ENCODE measurements at places on chromosomes 1 and 21. TPM values are rescaled to one million over a fixed set of nuclear protein-coding genes. Genes with fewer than 3 reads are reported as not detected.
A peak's percentile ranks its signal among the peaks of the same experiment; 100 is the strongest.

DNA sequence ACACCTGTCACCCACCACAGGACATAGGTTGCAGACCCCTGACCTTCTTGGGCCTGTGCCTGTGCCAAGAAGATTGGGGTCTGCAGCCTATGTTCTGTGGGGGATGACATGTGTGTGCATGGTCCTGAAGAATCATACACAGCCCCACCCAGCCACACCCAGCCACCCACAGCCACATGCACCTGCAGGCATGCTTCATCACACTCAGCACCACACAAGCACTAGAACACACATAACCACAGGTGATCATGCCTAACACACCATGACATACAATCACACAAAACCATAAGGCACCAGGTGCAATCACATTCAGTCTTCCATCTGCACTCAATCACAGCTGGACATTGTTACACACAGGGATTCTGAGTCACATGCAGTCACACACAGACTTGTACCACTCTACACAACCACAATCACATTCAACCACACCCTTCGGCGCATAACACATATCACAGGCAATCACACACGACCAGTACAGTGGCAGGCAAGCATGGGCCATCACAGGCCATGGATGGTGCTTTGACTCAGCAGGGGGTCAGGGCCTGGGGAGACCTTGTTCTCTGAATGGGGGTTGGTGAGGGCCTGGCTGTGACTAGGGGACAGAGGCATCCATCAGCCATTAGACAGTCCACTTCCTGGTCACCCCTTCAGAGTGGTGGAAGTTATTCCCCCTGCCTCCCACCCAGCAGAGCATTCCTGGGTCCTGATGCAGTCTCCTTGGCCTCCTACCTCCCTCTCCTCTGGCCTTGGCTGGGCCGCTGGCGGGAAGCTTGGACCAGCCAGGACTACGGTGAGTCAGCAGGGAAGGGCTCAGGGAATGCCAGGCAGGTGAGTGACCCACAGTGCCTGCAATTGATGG lies 44.3 kb upstream of the EPS8L3 start:
- DNase-seq: no peak

The ACTN2 gene
- total RNA-seq: 9.1 TPM

GRCh38 chr1:9593492-9594465 lies 5.1 kb downstream of the TMEM201 start:
- DNase-seq: no peak

- no peak for DNase-seq
Observed at GRCh38 chr1:25821630-25822091, 1.9 kb downstream of the MTFR1L start.

DNA sequence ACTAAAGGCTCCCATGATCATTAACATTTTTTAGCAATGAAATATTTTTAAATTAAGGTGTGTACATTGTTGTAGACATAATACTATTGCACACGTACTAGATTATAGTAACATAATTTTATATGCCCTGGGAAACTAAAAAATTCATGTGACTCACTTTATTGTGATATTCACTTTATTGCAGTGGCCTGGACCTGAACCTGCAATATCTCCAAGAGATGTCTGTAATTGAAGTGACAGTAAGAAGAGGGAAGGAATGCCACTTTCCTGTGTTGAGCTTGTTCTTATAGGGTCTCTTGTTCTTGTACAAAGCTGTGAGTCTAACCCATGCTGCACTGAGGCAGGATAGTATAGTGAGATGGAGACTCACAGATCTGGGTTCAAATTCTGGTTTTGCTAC lies 66.9 kb upstream of the USP24 start:
- no peak for DNase-seq

DNA sequence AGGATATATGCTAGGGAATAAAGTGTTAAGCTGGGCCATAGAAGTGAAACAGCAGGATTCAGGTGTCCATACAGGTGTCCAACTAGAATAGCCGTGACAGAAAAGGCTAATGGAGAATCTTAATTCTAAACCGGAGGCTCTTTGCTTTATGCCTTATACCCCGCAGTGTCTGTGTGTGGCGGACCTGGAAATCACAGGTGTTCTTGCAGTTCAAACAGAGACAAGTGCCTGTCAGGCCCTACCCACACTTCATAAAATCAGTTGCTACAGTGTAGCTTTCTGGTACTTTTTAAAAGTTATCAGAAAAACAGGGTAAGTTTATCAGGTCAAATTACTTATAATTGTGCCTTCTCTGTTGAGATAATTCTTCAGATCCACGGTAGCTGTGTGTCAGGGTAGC lies 293.9 kb downstream of the LRRC7 start:
- no peak for DNase-seq

DNA sequence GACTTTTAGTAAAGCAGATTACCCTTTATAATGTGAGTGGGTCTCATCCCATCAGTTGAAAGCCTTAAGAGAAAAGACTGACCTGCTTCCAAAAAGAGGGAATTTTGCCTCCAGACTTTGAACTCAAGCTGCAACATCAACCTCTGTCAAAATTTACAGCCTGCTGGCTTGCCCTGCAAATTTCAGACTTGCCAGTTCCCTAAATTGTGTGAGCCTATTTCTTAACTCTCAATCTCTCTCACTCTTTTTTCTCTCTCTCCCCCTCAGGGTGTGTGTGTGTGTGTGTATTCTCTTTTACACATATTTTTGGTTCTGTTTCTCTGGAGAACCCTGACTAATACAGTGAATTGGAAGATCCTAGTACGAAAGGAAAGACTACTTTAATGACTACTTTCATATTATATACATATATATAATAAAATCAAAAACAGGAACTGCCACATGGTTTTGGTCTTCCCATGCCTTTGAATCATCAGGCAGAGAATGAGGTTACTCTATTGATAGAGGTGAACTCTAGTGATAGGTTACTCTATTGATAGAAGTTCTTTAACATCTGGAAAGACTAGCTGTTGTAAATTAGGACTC lies 6.4 kb downstream of the OR2C3 start:
- no peak for DNase-seq

DNA sequence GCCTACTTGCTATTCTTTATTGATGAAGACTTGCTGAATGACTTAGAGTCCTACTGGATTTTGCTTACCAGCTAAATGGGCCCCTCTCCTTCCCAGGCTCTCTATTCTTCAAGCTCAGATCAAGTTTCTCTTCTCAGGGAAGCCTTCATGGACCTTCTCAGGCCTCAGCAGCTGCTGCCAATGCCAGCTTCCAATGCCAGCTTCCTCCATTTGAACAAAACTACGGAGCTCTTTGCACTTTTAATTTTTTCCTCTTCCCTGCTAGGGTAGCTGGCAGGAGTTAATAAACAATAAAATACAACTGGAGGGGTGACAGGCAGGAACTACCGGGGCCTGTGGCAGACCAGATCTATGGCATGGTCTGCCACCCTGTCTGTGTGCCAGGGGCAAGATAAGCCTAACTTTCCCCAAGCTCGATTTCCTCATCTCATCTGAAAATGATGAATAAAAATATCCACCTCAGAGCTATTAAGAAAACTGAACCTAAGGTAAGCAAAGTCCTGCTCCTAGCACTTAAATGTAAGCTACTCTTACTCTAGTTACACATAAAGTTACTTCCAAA lies 995 bp upstream of the IPO13 start:
- DNase-seq: no peak

GRCh38 chr21:36744560-36745231 lies 45.8 kb downstream of the SIM2 start:
- DNase-seq: no peak

GRCh38 chr1:55369474-55369873 lies 154.3 kb upstream of the USP24 start:
- DNase-seq: peak; percentile 55

DNA sequence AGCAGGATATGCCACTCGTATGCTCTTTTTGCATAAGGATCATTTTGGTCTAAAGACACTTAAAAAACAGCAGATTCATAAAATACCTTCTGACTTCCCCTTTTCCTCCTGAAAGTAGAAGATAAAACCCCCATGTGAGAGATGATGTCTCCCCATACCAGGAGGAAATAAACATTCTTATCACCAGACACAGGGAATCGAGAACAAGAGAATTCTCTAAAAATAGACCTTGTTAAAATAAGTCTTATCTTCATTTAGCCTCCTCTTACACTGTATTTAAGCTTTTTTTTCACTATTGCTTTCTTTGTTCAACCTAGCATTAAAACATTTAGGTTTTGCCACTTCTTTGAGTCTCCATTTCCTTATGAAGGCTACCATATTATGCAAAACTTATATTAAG lies 709.3 kb downstream of the KCNT2 start:
- DNase-seq: no peak

- DNase-seq: no peak
Observed at GRCh38 chr1:227134686-227135314, 183.5 kb downstream of the CDC42BPA start.

DNA sequence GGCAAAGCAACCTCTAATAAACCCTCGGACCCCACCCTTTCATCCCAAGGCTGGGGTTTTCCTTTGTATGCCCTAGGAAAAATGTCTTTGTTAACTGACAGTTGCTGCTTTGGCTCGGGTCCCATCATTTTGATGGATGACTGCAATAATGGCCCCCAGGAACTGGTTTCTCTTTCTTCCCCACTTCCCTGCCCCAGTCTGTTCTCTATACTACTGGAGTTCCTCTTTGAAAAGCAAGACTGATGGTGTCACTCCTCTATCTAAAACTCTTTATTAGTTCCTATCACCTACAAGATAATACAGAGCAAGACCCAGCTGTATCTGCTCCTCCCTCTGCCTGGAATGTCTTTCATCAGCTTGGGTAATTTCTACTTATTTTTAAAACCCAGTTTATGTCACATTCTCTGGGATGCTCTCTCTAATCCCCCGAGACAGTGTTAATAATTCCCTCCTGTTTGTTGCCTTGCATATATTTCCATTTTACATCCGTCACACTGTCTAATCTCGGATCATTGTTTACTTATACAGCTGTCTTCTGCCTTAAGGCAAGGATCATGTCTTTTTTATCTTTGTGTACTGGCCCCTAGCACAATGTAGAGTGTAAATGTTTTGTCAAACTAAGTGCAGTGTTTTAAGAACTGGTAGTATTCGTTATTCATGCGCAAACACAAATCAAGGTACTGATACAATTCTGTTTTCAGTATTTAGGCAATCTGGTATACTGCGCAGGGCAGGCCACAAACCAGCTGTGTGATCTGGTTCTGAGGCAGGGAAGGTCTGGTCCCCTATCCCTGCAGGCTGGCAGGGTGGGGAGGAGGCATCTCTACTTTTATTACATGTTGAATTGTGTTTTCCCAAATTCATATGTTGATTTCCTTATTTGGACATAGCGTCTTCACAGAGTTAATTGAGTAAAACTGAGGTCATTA lies 16.1 kb downstream of the SLAMF1 start:
- DNase-seq: no peak

DNA sequence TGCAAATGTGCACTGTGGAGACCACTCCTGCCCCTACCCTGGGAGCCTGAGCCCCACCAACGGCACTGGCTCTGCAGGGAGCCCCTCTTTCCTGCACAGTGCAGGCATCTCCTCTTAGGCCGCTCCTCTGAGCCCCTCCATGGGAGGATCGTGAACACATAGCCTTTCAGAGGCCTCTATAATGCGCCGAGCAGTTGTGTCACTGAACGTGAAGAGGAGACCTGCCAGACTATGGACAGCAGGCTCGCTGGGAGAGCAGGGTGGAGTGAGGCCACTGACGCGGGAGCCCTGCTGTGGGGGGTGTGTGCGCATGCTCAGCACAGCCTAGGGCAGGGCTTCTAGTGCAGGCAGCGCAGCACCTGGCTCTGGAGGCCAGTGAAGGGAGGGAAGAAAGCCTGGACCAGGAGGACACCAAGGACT lies 151.3 kb upstream of the COL6A1 start:
- peak; percentile 79 for DNase-seq

GRCh38 chr1:235806123-235806522 lies 60.6 kb downstream of the LYST start:
- no peak for DNase-seq

DNA sequence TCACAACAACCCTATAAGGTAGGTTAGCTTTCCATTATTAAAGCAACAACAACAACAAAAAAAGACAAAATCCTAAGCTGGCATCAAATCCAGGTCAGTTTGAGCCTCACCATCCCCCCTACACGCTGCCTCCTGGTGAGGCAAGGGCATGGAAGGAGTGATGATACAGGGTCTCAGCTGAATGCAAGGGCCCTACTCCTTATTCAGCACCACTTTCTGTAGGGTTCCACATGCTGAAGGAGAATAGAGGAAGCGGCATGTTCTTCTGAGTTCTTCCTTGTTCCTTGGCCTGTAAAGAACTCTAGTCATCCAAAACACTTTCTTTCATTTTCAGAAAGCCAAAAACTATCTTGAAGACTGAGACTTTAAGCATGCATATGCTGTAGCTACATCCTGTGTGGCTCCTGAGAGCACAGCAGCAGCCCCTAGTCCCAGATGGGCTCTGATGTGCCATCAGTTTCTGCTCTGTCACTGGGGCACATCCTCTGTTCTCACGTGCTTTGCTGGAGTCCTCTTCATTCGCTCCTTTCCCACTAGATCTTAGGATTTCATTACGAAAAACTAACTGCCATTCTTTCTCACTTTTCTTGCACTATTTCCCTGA lies 6.2 kb downstream of the ILDR2 start:
- peak; percentile 12 for DNase-seq

The BEST4 gene
- total RNA-seq: not detected

- DNase-seq: no peak
Observed at GRCh38 chr1:192610112-192610889, 25.6 kb upstream of the RGS13 start.

The PDIK1L gene
- total RNA-seq: 5.9 TPM

The TCHH gene
- not detected for total RNA-seq

DNA sequence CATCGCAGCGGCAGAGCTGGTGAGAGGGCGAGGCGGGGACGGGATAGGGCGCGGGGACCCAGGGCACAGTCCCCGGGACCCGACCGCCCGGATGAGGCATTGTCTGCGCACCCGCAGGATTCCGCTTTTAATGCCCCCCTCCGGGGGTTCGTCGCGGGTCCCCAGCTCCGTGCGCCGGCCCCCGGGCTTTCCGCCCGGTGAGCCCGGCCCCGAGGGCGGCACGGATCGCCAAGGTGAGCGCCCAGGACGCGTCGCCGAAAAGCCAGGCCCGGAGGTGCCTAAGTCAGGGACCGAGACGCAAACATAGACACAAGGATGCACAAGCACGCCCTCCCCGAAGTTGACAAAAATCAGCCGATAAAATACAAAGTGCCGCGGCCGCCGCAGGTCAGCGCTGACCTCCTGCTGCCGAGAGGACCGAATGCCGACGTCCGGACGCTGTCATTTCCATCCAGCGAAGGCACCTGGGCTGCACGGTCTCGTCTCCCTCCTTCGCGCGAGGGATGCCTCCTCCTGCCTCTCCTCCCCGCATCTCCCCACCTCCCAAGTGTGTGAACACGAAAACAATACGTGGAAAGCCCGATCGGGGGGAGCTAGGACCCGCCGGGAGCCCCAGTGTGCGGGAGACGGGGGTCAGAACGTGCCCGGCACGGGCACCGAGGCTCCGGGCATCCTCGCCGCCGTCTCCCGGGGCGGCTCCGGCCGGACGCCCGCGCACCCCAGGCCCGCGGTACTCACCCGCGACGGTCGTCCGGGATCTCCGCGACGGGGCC lies 101.1 kb upstream of the SOD1 start:
- no peak for DNase-seq

The CFHR2 gene
- total RNA-seq: not detected

DNA sequence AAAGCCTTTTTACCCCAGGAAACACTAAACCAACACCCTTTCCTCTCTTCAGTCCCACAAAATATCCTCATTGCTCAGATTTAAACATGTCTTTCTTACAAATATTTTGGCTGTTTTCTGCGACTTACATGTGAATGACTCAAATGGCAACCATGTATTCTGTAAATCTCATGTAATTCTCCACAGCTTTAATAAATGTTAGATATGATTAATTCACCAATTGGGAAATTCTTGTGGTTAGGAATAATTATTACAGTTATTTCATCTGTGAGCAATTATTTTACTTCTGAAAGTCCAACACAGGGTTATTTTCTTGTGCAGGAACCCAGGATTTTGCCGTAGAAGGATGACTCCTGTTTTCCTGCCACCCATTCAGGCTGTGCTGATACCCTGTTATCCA lies 431.5 kb downstream of the LMO4 start:
- DNase-seq: no peak

The ECM1 gene
- total RNA-seq: 17.4 TPM

The SETDB1 gene
- total RNA-seq: 30.2 TPM
